ENCODE measurements at places on chromosomes 1 and 21.

DNA sequence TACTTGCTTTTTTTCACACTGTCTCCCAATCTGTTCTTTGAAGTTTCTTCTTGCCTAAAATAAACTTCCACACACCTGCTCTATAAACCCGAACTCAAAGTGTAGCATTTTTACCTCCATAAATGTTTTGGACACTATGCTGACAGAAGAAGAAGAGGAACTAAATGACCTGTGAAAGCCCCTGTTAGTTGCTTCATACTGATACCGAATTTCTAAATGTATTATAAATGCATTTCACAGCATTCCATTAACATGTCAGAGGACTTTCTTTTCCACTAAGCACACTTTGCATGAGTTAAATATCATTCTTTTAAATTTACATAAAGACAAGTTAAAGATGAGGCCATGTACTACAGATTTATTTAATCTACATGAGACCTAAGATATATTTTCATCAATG, 281.0 kb downstream of the SMYD3 start:
- no peak for DNase-seq

DNA sequence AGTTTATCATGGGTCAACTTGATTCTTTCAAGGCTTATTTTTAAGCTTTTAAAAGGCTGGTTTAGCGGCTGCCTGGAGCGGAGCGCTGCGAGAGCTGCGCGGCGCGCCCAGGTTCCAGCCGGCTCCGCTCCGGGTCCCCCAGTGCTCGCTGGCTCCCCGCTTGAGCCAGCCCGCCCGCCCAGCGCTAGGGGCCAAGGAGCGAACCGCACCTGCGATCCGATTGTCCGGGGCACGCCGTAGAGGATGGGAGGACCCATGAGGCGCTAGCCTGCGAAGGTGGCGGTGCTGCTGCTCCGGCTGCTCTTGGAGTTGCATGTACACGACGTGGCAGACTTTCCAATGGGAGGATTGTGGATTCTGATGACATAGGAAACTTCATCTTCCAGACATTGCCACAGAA, 9.9 kb upstream of the CFHR4 start:
- DNase-seq, result peak; percentile 13

DNA sequence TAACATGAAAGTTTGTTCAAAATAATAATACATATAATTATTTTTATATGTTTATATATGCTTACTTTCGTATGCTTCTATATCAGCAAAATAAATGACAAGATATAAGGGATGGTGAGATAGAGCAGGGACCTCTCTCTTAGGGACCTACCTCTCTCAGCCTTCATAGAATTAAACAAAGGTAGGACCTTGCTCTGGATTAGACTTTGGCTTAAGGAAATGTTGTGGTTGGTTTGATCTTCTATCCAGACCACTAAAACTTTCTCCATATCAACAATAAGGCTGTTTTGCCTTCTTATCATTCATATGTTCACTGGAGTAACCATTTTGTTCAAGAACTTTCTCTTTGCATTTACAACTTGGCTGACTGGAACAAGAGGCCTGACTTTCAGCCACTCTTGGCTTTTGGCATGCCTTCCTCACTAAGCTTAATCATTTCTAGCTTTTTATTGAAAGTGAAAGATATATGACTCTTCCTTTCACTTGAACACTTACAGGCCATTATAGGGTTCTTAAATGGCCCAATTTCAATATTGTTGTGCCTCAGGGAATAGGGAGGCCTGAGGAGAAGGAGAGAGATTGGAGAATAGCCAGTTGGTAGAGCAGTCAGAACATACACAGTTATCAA, 14.4 kb downstream of the FRRS1 start:
- DNase-seq, result no peak

GRCh38 chr1:2629627-2630497, 3.0 kb downstream of the MMEL1 start:
- DNase-seq, result no peak

- peak; percentile 47 for DNase-seq
Measured at GRCh38 chr21:41815652-41816582, 49.1 kb upstream of the RIPK4 start.

GRCh38 chr1:186577216-186577615, 103.0 kb downstream of the PTGS2 start:
- no peak for DNase-seq

Data from Daoy (cell line).